ENCODE measurements at places on chromosomes 13 and 19.

DNA sequence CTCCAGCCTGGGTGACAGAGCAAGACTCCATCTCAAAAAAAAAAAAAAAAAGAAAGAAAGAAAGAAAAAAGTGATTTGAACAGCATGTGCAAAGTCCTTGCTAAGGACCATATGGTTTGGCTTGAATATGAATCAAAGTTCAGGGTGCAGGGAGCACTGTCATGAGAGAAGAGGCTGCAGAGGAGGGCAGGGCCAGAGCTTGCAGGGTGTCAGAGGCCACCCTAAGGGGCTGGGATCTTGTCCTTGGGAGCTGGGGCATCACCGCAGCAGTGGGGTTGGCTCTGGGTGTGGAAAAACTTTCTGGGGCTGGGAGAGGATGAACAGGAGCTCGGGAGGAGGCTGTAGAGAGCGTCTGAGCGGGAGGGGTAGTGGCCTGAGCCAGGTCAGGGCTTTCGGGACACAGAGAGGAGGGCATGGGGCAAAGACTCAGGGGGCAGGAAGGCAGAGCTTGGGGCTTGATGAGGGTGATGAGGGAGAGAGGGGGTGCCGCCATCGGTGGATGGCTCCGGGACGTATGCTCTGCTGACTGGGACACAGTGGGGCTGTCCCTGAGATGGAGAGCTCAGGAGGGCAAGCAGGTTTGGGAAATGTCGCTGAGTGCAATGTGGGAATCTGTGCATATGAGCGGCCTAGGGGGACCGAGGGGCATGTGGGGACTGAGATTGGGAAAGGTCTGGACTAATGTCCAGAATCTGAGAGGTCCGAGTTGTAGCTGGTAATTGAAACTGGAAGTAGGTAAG is 3.0 kb downstream of the TRPM4 start:
- no peak for DNase-seq

DNA sequence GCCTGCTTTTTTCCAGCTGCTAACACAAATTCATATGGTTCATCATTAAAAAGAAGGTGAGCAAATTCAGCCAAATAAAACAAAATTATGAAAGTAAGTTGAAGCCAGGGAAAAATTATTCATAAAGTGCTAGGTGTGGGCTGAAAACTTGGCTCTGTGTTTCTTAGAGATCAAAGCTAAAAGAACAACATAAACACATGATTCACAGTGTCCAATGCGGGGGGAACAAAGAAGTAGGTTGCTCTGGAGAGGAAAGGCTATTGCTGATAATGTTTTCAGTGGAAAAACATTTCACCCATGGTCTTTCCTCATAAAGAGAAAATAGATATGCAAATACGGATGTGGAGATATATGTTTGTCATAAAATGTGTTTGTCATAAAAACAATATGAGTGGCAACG is 1691.5 kb upstream of the SLC10A2 start:
- DNase-seq = no peak

DNA sequence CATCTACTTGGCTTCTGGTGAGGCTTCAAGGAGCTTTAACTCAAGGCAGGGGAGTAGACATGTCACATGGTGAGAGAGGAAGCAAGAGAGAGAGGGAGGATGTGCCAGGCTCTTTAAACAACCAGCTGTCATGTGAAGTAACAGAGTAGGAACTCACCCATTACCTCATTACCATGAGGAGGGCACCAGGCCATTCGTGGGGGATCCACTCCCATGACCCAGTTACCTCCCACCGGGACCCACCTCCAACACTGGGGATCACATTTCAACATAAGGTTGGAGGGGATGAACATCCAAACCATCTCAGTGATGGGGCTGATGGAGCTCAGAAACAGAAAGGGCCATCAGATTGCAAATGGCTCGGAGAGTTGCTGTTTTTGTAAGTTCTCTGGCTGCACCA is 12.9 kb downstream of the VSTM2B start:
- no peak for DNase-seq

DNA sequence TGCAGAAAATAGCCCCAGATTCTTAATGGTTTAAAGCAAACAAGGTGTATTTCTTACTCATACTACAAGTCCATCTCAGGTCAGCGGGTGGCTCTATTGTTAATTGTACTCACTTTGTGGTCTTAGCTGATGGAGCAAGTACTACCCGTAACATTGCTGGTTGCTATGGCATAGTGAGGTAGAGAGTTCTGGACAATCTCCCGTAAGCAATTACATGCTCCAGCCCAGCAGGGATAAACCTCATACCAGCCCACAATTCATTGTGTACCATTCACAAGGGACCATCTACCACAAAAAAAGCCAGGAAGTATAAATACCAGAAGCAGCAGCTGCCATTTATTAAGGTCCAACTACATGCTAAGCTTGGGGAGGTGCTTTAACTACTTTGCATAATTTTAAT is 167.1 kb downstream of the PCDH9 start:
- DNase-seq = no peak

DNA sequence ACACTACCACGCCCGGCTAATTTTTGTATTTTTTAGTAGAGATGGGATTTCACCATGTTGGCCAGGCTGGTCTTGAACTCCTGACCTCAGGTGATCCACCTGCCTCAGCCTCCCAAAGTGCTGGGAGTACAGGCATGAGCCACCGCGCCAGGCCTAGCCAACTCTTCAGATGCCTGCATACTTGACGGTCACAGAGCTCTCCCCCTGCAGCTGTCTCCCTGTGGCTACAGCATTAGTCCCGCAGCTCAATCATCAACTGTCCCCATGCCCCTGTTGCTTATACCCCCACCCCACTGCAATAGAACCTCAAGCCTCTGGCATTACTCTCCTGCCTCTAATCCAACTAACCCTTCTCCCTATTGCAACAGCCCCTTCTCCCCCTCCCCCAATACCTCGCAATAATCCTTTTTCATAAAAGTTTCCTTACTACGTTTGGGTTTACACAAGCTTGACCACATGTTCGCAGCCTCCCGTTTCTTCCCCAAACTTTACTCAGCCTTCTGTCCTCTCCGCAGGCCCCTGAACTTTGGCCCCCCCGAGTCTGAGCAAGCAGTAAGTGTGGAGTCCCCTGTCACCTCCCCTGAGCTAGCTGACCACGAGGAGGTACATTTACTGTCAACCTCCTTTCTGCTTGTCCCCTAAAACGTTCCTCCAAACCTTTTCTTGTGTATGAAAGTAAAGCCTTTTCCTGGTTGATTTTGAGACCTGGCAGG is 1.7 kb downstream of the ZNF77 start:
- no peak for DNase-seq

DNA sequence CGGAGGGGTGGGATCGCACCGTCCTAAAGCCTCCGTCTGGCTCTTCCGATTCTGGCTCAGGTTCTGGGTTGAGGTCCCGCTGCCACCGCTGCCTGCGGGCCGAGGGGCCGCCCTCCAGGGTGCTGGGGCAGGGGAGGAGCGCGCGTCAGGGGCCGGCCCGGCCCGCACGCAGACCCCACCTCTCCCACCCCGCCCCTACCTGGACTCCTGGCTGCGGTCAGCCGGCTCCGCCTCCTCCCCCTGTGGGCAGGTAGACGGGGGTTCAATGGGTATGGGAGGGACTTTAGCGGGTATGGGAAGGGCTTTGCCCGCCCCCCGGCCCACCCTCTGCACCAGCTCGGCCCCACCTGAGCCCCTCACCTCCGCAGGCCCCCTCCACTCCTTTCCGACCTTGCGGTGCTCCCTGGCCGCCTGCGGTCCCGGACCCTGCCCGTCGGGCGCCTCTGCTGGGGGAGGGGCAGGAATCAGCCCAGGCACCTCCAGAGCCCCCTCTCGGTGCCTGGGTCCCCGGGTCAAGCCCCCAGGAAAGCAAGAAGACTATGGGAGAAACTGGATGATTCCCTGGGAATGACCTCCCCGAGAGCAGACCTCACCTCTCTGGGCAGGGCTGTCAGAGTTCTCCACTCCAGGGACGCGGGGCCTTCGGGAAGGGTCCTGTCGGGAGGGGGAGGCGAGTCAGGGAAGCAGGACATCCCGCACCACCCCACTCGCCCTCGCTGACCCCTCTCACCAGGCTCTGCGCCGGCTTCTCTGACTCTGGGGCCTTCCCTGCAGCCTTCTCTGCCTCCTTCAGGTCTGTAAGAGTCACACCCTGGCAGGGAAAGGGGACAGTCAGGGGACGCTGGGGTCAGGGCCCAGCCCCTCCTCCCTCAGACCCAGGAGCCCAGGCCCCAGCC is 17.0 kb downstream of the EPS8L1 start:
- peak; percentile 80 for DNase-seq

- no peak for DNase-seq
Observed at GRCh38 chr19:36963280-36963679, 47.1 kb downstream of the ZNF568 start.

- no peak for DNase-seq
Observed at GRCh38 chr13:102220681-102221228, 181.1 kb downstream of the FGF14 start.

DNA sequence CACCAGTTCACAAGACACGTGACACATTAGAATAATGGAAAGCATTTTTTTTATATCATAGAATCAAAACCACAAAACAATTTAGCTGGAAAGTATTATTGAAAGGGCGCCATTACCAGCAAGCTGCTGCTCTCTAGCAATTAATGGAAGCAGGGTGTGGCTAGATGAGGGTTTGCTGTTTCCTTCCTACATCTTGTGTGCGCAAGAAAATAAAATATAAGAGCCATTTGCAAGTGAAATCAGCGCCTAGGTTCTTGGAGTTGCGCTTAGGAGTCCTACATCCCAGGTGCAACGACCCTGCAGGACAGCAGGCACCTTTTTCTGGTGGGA is 140.9 kb downstream of the ZNF536 start:
- DNase-seq = no peak

DNA sequence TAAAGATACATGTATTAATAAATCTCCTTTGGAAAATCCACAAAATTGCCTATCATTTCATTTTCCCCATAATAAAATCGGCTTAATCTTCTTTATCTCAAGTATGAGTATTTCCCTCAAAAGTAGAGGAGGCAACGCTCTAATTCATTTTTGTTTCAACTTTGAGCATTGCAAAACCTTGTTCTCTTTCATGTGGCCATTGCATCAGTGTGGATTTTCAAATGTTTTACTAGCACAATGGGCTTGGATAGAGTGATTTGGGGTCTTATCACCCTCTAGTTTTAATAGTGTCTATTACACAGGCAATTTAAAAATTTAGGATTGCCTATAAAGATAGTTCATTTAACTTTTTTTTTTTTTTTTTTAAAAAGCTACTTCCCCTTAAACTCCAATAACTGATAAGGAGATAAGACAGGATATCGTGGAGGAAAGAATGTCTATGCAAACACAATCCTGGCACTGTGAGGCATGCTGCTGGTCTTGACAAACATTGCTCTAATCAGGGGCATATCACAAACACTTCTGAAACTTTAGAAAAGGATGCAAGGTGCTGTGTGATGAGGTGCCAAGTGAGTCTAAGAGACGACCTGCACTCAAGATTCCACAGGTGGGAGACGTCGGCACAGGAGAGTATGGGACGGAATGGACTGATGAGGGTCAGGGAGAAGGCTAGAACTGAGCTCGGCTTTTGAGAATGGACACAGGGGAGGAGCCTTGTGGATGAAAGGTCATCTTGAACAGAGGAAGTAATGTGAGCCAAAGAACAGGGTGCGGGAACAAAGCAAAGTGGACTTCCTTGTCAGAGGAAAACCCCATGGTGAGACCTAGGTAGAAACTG is 199.7 kb downstream of the IRS2 start:
- DNase-seq = peak; percentile 5

DNA sequence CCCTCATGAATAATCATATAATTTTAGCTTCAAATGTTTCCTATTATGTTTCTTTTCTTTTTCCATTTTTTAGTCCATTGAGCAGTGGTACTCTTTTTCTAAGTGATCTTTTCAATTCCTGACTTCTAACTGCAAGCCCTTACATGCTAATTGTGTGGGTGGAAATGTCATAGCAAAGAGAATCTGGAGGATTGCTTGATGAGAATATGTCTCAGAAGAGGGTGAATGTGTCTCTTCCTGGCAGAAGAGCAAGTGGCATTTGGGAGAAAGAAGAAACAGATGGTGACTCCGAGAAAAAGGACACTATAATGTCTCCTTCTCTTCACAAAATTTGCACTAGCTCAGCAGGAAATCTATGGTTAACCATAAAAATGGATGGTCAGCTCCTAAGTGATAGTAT is 2320.0 kb downstream of the PCDH9 start:
- no peak for DNase-seq

DNA sequence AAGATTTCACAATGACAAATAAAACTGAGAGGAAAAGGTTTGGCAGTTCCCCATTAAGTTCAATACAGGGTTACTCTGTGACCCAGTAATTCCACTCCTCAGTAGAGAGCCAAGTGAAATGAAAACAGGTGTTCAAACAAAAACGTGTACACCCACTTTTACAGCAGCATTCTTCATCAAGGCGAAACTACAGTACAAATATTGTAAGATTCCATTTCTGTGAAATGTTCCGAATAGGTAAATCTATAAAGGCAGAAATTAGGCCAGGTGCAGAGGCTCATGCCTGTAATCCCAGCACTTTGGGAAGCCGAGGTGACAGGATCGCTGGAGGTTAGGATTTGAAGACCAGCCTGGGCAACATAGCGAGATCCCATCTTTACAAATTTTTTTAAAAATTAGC is 8.9 kb upstream of the GDF15 start:
- DNase-seq = no peak

- peak; percentile 87 for DNase-seq
Observed at GRCh38 chr13:21478881-21479808, 20.0 kb upstream of the ZDHHC20 start.

DNA sequence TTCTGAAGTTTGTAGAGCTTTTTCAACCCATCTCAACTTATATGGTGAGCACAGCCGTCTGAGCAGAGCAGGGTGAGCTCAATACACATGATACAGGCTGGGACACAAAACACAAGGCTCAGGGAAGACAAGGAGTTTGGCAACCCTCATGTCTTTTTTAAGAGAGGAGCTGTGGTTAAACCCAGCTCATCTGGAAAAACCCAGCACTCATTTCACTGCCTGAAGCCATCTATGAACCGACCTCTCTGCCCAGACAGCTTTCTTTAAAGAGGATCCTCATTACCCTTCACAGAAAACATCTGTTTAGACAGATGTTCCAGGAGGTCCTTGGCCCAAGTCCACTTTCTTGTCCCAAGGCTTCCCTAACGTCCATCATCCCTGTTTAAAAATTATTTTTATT is 170.0 kb upstream of the TSHZ3 start:
- no peak for DNase-seq

GRCh38 chr19:18737337-18737953 is 53.7 kb downstream of the COMP start:
- DNase-seq = no peak

DNA sequence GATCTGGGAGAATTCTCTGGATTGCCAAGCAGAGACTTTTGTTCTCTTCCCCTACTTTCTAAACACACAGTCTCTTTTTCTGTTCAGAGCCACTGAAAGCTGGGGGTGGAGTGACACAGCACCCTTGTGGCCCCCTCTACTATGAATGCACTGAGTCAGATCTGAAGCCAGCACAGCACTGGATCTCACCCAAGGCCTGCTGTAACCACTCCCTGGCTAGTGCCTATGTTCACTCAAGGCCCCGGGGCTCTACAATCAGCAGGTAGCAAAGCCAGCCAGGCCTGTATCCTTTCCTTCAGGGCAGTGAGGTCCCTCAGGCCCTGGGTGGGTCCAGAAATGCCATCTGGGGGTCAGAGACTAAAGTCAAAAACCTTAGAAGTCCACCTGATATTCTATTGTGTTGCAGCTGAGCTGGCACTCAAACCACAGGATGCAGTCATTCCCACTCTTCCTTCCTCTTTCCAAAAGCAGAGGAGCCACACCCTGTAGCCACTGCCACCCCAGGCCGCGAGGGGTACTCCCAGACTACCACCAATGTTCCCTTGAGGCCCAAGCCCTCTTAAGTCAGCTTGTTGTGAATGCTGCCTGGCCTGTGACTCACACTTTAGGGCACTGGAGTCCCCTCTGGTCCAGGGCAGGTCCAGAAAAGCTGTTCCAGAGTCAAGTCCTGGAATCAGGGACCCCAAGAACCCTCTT is 110.1 kb upstream of the RXFP2 start:
- DNase-seq = no peak

Measured in GM23338 (cell line).